ENCODE measurements at places on chromosomes 11 and 22.

GRCh38 chr11:124760205-124760652, 1.9 kb downstream of the ESAM start:
- no peak for DNase-seq

DNA sequence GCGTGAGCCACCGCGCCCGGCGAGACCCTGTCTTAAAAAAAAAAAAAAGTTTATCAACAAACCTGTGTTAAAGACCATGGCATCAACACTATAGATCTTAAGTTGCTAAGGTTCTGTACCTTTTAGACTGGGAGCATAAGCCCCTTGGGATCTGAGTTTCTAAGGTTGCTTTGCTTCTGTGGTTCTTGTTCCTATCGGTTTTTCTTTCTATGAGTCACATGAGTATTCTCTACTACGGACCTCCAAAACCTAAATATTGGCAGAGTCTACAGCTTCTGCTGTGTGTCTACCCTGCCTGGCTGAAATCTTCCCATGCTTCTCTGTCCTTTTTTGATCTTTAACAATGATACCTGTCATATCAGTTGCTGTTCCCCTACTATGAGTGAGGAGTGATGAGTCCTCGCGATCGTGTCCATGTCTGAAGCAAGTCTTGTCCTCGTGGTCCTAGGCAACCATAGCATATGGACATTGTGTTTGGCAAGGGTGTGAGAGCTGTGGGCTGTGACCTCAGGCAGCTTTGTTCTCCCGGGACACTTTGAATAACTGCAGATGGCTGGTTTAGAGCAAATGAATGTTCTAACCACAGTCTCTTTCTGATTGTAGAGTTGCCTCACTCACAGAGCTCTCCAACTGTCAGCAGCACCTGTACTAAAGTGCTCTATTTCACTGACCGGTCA, 9.0 kb upstream of the DLAT start:
- no peak for DNase-seq

GRCh38 chr22:47059076-47059475, 296.6 kb downstream of the TBC1D22A start:
- DNase-seq, result no peak

GRCh38 chr11:102416976-102417375, 35.6 kb downstream of the TMEM123 start:
- no peak for DNase-seq

DNA sequence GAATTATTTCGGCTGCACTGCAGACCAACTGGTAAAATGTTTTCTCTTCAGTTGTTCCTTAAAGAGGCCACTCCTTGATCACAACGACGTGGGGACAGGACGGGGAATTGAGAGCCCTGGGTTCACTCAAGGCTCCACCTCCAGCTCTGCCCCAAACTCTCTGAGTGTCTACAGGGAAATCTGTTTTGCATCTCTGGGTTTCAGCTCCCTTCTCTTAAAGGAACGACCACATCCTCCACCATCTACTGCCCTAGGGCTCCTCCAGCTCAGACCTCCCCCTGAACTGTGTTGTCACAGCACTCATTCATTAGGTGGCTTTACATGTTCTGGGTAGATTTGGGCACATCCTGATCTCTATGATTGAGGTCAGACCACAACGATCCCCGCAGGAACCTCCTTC, 5.1 kb upstream of the PPFIA1 start:
- no peak for DNase-seq

DNA sequence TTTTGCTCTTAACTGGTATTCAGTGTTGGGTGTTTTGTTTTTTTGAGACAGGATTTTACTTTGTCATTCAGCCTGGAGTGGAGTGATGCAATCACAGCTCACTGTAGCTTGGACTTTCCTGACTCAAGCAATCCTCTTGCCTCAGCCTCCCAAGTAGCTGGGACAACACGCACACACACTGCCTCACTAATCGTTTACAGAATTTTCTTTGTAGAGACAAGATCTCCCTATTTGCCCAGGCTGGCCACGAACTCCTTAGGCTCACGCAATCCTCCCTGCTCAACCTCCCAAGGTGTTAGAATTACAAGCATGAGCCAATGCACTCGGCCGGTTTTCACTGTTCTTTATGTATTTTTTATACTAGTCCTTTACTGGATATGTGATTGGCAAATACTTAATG, 51.0 kb upstream of the IGLL5 start:
- no peak for DNase-seq

All from activated CD8-positive, alpha-beta memory T cell treated with anti-CD3 and anti-CD28 coated beads for 1 hour (primary cell).